Left renal cortex interstitium (tissue), 4 donors: ENCODE measurements at places on chromosomes 7 and 10. TPM values are rescaled to one million over a fixed set of nuclear protein-coding genes. Genes with fewer than 3 reads are reported as not detected.

The OR9A2 gene
- polyA plus RNA-seq, result not detected

The SP8 gene
- polyA plus RNA-seq, result not detected

The SUV39H2 gene
- 19.2 TPM for polyA plus RNA-seq

The OR2A1 gene
- 0.68 TPM for polyA plus RNA-seq

The DKK1 gene
- 54.0 TPM for polyA plus RNA-seq

The CCL24 gene
- not detected for polyA plus RNA-seq

The CTAGE6 gene
- polyA plus RNA-seq, result 0.11 TPM

The ITIH5 gene
- 24.6 TPM for polyA plus RNA-seq

DNA sequence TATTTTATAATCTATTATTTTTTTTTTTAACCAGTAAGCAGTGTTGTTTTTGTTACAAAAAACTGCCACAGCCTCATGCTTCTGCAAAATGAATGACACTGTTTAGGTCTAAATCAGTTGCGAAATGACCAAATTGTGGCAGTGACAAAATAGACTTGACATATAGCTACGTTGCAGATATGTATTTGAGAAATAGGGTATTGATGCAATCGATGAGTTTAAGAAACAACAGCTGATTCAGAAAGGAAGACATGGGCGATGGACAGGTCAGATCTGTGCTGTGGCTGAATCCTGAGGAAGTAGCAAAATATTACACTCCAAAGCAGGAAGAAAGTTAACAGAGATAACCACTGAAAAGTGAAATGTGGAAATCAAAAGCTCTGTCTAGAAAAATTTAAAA, 89.0 kb upstream of the STEAP4 start:
- DNase-seq, result no peak

DNA sequence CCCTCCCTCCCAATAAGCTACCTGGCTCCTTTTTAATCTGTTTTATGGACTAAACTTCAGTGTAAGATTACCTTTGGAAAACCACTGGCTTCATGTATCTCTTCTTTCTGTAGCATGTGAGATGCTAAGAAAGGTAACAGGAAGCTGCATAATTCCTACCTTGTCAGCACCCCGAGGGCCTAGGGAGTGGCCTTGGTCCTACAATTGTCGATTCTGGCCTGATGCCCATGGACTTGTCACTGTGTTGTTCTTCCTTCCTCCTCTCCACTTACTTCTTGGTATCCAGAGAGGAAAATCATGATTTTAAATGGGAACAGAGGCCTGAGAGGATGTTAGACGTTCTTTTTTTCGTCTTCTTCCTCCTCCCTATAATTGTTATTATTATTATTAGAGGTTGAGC, 42.9 kb upstream of the PDZD8 start:
- DNase-seq, result no peak

GRCh38 chr10:65470986-65471385, 1454.8 kb upstream of the LRRTM3 start:
- no peak for DNase-seq

- no peak for DNase-seq
Measured at GRCh38 chr10:21746118-21746517, 212.1 kb downstream of the MLLT10 start.

DNA sequence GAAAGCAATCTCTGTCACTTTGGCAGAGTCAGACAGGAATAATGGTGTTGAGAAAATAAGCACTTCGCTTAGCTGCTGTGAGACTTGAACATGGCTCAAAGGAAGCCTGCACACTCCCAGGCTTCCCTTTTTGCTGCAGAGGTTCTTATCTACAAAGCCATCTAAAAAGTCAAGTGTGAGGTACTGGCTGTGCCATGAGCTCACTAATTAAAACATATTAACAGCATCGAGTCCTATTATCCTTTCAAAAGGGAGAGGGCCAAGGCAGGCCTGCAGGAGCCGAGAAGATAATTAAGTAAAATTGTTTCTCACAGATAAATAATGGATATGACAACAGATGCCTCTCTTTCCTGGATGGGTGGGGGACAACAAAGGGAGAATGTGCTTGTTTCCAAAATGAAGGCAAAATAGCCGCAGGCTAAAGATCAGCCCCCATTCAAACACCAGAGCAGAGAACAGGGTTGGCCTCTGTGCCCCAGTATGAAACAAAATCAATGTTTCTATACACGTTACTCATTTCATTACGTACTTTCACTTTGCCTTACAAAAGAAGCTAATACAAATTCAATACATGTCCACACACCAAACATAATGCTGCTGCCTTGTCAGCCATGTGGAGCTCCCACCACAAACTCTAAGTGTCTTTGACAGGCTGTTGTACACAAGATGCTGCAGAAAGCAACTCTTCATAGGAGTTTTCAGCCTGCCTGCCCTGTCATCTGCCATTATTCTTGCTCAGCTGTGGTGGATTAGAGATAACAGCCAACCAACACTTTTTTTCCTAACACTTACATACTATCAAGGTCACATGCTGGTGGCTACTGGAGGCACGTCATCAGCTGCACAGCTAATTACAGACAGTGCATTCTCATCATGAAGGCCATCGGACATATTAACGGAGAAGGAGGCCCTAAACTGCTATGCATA, 55.3 kb downstream of the ELAPOR2 start:
- no peak for DNase-seq

DNA sequence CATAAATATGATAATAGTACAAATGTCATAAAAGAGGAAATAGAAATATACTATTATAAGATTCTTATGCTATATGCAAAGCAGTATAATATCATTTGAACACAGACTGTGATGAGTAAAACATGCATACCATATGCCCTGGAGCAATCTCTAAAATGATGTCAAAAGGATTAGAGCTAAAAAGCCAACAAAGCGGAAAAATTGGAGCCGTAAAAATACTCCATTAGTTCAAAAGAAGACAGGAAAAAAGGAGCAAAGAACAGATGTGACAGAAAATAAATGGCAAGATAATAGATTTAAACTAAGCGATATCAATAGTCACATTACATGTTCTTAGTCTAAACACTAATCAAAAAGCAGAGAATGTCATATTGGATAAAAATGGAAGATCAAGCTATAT, 191.0 kb upstream of the PLPP4 start:
- no peak for DNase-seq

GRCh38 chr7:148337246-148337965, 253.2 kb upstream of the C7orf33 start:
- DNase-seq, result no peak

- DNase-seq, result no peak
Measured at GRCh38 chr10:49115796-49116508, 630 bp upstream of the VSTM4 start.

DNA sequence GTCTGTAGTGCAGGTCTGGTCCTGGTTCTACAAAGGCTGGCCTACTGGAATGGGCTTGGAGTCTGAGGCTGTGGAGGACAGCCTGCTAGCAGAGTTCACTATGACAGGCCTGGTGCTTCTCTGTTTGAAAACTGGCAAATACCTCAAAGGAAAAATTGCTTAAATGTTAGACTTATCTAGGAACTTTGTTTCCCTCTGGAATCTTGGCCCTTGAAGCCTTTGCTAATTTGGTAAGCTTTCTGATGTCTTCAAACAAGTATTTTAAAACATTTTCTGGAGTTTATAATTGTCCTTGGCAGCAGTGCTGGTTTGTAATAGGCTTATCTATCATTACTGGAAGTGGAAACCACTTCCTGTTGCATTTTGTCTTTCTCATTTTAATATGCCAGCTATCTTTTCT, 139.7 kb downstream of the TMEM26 start:
- no peak for DNase-seq

- DNase-seq, result no peak
Measured at GRCh38 chr10:118458957-118459641, 117.0 kb upstream of the FAM204A start.

DNA sequence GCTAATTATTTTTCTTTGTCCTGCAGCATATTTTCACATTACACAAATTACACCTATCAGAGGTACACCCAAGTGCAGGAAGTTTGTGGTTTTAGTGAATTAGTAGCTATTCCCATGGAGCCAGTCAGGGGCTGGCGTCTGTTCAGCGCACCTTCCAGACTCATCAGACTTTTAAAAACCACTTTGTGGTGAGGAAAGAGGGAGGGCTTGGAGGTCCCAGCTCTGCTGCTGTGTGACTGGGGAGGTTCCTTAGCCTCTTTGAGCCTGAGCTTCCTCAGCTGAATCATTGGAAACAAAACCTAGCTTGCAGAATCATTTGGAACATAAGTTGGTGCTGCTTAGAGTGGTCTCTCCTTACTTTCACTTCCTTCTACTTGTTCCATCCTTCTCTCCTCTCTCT, 175.4 kb downstream of the SORCS3 start:
- DNase-seq, result no peak

GRCh38 chr10:72000073-72001032, 36.2 kb downstream of the CHST3 start:
- no peak for DNase-seq

DNA sequence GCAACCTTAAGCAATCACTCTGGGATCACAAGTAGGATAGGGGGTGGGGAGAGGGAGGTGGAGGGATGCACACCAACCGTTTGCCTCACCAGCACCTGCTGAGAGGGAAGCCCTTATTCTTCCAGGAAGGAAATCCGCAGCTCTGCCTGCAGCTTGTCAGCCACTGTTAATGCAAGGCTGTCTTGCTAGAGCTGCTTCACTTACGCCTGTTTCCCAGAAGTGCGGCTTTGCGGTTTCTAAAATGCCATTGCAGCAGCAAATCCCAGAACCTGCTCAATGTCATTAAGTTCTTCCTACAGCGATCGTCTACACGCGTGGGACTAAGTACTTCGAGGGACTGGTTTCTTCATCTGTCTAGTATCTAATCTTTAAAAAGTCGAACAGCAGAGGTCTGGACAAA, 191.1 kb downstream of the ZMYND11 start:
- DNase-seq, result no peak

DNA sequence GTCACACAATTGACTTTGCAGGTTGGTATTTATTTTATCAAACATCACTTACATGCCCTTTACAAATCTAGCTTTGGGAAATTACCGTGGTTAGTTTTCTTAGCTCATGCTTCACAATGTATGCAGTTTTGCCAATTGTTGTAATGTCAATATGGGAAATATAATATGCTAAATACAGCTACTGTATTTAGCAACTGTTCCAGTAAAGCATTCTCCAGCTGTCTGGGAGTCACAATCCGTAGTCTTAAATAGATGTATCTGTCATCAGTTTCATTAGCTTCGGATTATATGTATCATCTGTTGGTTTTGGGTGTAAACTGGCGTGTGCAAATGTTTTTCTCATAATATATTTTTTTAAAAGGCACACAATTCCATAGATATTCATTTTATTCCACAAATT, 19.4 kb upstream of the AHR start:
- no peak for DNase-seq

- no peak for DNase-seq
Measured at GRCh38 chr7:41051535-41051934, 651.4 kb downstream of the INHBA start.

- DNase-seq, result no peak
Measured at GRCh38 chr10:31087851-31088250, 56.2 kb upstream of the ZNF438 start.

DNA sequence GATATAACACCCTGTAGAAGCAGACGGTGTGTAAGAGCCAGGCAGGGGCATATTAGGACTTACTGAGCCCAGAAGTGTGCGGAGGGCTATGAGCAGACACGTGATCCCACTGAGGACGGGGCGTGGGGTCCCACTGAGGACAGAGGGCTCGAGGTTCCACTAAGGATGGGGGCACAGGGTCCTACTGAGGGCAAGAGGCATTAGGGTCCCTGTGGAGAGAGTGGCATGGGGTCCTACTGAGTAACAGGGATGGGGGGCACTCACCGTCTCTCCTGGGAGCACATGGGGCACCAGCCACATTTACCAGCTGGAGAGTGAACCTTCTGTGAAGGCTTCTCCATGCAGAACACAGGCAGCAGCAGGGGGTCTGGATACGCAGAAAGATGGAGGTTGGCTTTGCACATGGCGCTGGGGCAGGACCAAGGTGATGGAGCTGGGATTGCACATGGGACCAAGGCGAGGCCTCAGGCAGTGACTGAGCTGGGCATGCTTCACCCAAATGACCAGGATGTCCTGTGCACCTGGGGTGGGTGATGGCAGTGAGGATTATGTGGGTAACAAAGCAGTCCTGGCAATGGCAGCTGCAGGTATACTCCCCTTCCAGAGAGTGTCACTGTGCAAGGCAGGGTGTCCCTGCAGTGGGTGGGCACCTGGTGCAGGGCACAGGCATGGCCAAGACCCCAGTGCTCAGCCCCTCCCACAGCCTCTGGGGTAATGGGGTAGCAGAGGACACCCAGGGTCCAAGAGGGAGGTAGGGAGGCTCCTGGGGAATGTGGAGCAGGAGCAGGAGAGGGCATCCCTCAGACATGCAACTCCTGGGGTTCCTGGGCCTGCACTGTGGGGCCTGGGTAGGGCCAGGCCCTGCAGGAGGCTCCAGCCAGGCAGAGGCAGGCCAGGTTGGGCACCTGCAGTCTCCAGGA, 278.1 kb downstream of the TCERG1L start:
- no peak for DNase-seq

GRCh38 chr10:112919721-112920120, 30.3 kb upstream of the TCF7L2 start:
- no peak for DNase-seq

GRCh38 chr7:31747553-31747952, 60.5 kb downstream of the PPP1R17 start:
- DNase-seq, result no peak
